ENCODE measurements at places on chromosomes 1 and 21.

- DNase-seq: no peak
These were observed 45.9 kb downstream of the BARHL2 start for GRCh38 chr1:90671251-90671650.

DNA sequence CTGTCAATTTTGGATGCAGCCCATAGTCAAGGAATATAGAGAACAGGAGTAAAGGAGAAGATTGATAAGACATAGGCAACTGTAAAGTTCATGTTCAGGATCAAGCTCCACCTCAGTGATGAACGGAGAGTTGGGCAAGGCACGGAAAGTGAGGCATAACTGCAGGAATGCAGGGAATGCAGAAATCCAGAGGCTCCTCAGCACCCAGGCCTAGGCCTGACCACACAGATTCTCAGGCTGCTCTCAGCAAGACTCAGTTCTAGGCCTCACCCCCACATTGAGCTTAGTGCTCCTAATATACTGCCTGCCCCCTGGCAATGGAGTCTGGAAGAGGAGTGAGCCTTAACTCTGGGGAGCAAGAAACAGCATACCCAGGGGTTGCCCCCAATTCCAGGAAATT is 36.3 kb upstream of the S1PR1 start:
- DNase-seq: no peak

- DNase-seq: no peak
These were observed 17.0 kb downstream of the DMBX1 start for GRCh38 chr1:46506470-46507219.

DNA sequence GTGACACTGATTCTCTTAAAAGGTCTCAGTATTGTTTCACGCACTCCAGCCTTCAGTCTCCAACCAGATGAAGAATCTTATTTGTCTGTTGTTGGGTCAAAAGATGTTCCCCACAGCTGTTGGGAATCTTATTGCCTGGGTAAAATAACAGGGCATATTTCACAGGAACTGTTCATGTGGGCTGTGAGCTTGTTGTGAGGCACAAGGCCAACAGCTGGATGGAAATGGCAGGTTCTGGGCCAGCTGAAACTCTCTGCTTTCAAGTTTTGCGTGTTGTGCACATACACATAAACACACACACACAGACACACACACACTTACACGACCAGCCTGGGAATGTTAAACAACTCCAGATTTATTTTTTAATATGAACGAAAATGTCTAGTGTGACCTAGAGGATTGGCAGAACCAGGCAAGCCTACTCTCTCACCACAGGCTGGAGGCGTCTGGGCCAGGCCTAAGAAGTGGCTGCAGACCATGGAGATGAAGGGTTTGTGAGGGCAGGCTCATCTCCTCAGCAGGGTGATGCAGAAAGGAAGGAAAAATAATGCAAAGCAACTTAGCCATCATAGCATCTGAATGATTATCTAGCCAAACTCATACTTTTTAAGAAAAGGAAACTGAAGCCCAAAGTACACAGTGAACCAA is 357.0 kb downstream of the TTLL7 start:
- no peak for DNase-seq

- DNase-seq: no peak
These were observed 614.9 kb upstream of the TMPRSS15 start for GRCh38 chr21:19018529-19018928.

GRCh38 chr21:17427157-17427556 is 85.7 kb upstream of the CXADR start:
- no peak for DNase-seq

DNA sequence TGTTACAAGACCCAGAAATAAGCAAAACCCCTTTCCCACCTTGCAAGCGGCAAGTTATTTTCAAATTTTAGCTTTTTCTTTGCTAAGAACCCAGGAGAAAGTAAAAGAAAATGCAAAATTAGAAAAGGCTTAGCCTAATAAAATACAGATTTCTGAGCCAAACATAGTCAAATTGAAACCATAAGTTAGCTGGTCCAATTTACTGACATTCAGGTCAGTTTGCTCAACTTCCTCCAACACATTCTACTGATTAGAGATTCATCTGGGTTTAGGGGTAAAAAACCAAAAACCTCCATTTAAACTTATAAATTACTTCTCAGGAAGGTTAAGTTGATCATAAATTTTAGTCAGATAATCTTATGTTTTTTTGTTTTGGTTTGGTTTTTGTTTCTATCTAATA is 701.8 kb upstream of the CXADR start:
- no peak for DNase-seq

GRCh38 chr1:167871331-167871730 is 42.6 kb downstream of the ADCY10 start:
- no peak for DNase-seq

GRCh38 chr1:17018849-17019248 is 7.1 kb upstream of the ATP13A2 start:
- no peak for DNase-seq

GRCh38 chr1:92933459-92933858 is 27.8 kb downstream of the DIPK1A start:
- DNase-seq: no peak

GRCh38 chr1:53693773-53694717 is 44.9 kb downstream of the GLIS1 start:
- no peak for DNase-seq

- no peak for DNase-seq
These were observed 117.3 kb upstream of the MARK1 start for GRCh38 chr1:220410611-220411010.

DNA sequence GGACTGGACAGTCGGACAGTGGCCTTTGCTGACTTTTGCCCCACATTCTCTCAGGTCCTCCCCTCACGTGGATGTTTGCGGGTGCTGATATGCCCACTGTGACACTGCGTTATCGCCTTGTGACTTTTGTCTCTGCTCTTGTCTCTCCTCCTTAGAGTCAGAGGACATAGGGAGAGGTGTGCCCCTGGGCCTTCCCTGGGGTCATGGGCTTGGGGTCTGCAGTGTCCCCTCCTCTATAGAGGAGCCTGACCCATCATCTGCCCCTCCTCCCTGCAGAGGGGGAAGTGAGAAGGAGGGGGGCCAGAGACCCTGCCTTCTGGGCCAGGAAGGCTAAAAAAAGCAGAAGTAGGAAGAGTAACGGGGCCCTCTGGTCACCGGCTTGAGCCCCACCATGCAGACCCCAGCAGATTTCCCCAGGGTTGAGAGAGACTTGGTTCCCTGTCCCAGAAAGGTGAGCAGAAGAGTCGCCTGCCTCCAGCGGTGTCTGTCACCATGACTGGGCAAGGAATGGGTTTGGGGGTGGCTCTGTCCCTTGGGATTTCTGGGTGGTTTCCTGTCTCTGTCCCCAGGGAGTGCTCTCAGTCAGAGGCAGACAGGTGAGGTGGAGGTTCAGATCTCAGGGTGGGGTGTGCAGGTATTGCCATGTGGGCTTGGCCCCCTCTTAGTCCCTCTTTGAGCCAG is 13.3 kb downstream of the RPS6KA1 start:
- no peak for DNase-seq

DNA sequence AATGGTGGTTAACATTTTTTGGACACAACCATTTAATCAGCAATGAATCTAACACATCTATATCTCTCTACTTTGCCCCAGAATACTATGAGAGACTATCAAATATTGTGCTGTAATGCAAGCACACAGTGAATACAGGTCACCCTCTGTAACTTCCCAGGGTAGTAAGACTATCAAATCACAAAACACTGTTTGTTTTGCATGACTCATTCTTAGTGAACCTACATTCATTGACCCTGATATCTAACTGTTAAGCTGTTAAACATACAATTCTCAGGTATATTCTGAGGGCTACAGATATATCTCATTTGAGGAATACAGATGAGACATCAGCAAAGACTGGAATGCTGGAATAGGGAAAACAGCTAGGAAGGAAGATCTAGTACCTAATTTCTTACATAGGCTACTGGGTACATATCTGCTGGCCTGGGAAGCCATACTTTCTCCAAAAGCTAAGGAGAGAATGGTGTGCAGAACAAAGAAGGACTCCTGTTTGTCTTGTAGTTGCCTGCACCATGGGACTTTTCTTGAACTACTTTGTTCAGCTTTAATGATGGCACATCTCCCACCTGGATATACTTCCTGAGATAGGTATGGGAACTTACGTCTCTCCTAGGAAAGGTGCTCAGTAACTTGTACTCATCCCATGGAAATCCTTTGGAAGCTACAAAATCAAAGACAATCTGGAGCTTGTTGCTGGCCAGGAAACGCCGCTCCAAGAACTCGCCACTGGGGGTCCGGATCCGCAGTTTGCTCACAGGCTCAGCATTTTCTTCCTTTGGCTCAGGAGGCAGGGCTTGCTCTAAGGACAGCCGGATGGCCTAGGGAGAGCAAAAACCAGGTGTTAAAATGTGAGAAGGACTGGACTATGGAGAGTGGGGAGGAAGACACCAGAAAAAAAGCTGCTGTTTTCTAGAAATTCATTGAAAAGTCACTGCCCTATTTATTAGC is 51.9 kb upstream of the DMRTA2 start:
- no peak for DNase-seq

GRCh38 chr1:995665-996633 is 3.9 kb downstream of the HES4 start:
- no peak for DNase-seq
